Activated CD8-positive, alpha-beta memory T cell treated with anti-CD3 and anti-CD28 coated beads for 1 hour (primary cell): ENCODE measurements at places on chromosomes 16 and 17.

GRCh38 chr17:63019138-63019873 is 53.3 kb downstream of the TANC2 start:
- DNase-seq, result no peak

DNA sequence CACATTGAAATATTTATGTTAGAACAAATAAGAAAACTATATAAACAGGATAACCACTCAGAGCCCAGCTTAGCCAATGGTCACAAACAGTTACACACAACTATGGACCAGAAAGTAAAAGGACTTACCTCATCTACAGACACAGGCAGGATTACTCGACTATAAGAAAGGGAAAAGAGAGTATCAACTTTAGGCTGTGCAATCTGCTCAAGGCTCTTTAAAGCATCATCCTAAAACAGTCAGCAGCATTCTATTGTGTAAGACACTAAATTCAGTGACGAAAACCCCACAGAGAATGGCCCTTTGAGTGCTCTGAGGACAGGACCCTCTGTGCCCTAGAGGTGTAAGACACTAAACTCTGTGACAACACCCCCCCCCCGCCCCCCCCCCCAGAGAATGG is 4.2 kb downstream of the PITPNA start:
- no peak for DNase-seq

DNA sequence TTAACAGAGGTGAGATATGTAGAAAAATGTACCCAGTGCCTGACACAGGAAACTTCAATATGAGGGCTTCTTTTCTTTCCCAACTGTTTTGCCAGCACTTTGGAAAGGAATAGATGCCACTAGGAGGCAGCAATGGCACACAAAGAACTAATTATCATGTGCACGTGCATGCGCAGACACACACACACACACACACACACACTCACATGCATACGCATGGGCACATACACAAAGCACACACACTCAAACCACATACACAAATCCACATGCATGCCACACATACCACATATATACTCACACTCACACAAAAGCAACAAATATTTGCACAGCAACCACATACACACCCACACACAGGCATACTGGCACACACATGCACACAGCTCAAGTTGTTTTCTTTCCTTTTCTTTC is 8.8 kb upstream of the CEP112 start:
- no peak for DNase-seq

DNA sequence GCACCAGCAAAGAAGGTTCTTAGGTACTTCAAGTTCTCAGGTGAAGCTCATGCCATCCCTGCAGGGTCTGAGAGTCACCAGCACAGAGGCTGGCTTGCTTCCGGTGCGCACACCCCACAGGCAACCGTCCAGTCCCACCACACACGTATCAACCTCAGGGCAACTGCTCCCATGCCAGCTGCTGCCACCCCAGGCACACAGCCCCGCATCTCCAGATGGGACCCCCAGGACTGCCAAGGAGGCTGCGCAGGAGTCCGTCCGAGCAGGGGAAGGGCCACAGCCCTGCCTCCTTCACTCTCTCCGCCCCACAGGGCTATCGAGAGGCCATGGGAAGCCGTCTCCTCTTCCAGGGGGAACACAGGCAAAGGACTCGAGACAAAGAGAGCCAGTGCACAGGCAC is 13.3 kb downstream of the KIFC3 start:
- DNase-seq, result no peak
